Stimulated activated CD4-positive, alpha-beta T cell treated with anti-CD3 and anti-CD28 coated beads, Interleukin-15, amount 100 ng/mL, for 1 hour (primary cell): ENCODE measurements at places on chromosomes 3 and 15.

DNA sequence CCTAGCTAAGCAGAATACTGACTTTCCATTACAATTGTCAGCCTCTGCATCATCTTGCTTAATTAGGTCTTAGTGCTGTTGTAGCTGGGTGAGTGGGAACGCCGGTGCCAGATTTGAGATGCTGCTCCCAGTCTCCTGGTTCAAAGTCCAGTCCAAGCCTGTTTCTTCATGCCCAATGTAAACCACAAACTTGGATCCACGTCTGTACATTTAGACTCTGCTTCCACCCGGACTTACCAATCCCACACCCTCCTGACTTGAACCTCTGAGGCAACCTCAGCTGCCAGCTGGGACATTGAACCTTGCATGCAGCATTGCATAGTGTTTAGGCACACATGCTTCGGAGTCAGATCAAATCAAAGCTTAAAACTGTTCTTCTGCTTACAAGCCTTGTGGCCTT lies 43.0 kb downstream of the BCL2L10 start:
- DNase-seq, result no peak

- DNase-seq, result no peak
Observed at GRCh38 chr3:174295306-174296092, 563.6 kb upstream of the NAALADL2 start.

DNA sequence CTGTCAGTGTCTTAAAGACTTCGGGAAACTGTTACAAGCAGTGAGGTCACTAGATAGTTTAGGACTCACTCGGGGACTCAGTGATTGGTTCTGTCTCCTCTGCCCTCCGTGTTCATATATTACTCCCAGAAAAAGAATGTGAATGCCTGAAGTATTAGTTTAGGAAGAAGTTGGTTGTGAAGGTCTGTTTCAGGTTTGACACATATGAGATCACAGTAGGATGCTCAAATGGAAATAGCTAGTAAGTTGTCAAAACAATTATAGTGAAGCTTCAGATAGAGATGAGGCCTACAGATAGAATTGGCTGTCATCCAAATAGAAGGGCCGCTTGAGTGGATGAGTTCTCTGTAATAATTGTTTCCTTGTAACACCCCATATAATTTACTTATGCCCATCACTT lies 172.6 kb downstream of the PLCL2 start:
- DNase-seq, result no peak

GRCh38 chr3:99319961-99320360 lies 318.4 kb upstream of the COL8A1 start:
- DNase-seq, result no peak

DNA sequence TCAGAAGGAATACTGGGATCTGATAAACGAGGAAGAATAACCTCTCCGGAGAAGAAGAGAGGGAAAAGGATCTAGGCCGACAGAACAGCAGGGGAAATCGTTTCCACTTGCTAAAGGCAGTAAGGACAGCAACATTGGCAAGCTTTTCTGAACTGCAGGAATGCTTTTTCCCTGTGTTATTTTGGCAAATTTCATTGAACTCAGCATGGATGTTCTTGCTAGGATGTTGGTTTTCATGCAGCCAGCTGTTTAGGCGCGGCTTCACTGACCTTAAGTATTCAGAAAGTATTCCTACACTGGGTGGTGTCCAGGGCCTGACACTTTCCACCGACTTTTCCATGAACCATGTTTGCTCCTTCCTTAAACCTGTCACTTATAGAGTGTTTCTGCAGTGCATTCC lies 489.7 kb downstream of the CNTN3 start:
- no peak for DNase-seq

GRCh38 chr3:142904639-142905436 lies 16.0 kb upstream of the PCOLCE2 start:
- no peak for DNase-seq

DNA sequence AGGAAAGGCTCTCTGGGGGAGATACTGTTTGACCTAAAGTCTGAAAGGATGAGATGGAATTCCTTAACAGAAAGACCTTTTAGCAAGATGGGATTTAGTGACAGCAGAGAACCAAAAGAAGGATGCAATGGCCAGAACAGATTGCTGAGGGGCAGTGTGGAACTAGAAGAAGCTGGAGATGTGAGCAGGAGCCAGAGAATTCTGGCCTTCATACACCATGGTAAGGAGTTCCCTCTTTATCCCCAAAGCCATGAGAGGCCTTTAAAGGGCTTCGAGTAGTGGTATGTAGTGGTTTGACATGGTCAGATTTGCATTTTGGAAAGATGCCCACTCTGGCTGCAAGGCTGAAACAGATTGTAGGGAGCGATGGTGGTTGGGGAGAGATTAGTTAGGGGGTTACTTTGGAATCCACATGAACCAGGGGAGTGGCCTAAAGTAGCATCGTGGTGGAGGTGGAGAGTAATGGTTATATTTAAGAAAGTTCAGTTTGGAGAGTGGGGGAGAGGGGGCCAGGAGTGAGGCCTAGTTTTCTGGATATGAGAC lies 34.0 kb upstream of the NPHP3 start:
- DNase-seq, result no peak

- no peak for DNase-seq
Observed at GRCh38 chr3:154356009-154356408, 31.7 kb upstream of the DHX36 start.

- no peak for DNase-seq
Observed at GRCh38 chr3:136728473-136728872, 23.7 kb downstream of the STAG1 start.

DNA sequence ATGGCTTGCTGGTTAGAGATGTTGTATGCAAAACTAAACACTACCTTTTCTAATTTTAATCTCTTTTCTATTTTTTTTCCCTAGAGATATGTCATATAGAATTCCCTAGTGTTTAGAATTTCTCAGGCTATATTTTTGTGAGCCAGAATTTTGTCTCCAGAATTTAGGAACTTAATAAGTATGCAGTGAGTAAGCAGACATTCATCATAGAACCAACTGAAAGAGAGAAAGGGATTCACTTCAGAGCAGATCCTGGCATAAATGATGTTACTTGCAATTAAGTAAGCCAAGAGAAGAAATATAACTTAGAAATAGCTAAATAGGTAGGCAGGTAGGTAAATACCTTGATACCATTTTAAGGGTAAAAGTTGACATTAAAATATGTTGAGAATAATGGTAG lies 288.9 kb downstream of the ZNF385D start:
- DNase-seq, result no peak

- no peak for DNase-seq
Observed at GRCh38 chr3:156782921-156783320, 43.2 kb upstream of the LEKR1 start.

GRCh38 chr3:81643721-81644120 lies 117.7 kb downstream of the GBE1 start:
- DNase-seq, result no peak

- no peak for DNase-seq
Observed at GRCh38 chr15:73756390-73756789, 3.2 kb upstream of the INSYN1 start.

DNA sequence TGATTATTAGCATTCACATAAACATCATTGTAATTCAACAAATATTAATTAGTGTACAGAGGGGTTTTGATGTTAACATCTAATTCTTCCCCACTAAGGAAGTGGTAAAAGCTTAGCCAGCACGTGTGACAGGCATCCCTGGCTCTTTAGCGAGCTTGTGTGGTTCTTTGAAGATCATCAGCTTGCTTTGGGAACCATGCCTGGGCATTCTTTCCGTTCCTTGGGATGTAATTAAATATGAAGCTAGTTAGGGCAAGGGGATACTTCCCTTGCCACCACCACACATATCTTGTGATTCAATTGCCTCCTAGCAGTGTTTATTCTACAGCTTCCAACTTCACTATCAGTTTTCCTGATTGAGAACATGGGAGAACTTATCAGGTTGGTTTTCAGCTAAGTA lies 246.5 kb downstream of the MYRIP start:
- no peak for DNase-seq

- no peak for DNase-seq
Observed at GRCh38 chr3:151309566-151309965, 7.1 kb downstream of the GPR87 start.

DNA sequence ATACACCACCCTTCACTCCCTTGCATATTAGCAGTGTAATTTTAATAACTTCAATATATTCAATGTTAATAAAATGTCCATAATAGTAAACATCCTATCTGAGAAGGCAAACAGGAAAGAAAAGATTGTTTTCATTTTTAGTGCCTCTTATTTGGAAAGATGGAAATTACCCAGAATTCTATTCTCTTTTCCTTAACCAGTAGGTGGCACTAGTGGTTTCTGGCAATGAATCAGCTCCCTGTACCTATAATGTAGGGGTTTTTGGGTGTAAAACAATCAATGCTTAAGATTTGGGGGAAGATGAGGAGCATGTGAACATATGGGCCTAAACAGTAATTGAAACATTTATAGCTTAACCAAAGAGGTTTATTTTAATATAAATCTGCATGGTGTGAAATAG lies 5.7 kb upstream of the SEMA6D start:
- DNase-seq, result no peak

DNA sequence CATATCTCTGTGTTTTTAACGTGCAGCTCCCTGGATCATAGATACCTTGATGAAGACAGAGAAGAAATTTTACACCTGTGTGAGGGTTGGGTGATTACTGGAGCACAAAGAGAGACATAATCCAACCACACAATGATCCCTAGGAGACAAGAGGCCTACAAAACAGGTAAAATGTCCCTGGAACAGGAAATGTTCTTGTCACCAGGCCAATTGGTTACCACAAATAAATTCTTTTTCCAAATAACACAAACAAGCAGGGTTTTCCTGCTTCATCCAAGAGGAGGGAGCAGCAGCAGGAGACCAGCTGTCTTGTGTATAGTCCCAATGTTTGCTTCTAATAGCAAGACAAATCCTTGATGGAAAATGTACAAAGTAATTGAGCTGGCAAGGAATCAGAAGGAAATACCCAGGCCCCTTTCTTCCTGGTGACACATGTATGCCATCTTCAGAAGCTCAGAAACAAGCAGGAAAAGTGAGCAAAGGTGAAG lies 1.4 kb downstream of the MGLL start:
- no peak for DNase-seq

- no peak for DNase-seq
Observed at GRCh38 chr3:101117980-101118379, 124.8 kb upstream of the ABI3BP start.

- no peak for DNase-seq
Observed at GRCh38 chr3:197463279-197463678, 92.5 kb downstream of the BDH1 start.

DNA sequence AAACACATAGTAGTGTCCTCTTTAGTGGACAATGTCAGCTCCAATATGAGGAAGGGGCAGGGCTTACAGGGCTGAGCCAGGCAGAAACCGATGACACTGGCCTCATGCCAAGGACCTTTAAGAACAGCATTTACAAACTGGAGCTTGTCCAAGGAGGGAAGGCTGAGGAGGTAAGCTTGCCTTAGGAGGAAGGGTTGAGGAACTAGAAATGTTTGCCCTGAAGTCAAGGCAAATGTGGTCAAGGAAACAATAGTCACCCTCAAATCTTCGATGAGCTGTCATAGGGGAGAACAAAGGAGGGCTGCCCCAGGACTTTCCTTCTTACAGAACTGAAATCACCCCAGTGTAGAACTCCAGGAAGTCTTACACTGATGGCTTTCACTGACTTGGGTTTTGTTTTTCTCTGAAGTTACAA lies 136.4 kb downstream of the LIPC start:
- DNase-seq, result no peak

DNA sequence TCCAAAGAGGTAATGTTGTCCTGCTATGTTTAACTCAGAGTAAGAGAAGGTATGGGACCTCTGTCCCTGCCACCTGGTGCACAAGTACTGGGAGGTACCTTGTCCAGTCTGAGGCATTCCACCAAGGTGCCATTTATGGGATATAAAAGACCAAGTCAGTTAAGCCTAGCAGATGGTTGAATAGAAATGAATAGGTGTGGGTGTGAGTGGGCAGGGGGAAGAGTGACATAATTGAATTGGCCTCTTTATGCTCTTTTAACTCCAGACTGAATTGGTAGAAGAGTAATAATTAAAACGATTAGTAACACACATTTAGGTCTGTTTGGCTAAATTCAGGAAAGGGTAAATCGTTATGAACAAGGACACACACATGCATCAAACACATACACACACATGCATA lies 562 bp downstream of the ADGRG7 start:
- no peak for DNase-seq

- DNase-seq, result no peak
Observed at GRCh38 chr3:87491843-87492242, 215.5 kb upstream of the POU1F1 start.

GRCh38 chr15:101447561-101448071 lies 41.9 kb downstream of the PCSK6 start:
- no peak for DNase-seq

DNA sequence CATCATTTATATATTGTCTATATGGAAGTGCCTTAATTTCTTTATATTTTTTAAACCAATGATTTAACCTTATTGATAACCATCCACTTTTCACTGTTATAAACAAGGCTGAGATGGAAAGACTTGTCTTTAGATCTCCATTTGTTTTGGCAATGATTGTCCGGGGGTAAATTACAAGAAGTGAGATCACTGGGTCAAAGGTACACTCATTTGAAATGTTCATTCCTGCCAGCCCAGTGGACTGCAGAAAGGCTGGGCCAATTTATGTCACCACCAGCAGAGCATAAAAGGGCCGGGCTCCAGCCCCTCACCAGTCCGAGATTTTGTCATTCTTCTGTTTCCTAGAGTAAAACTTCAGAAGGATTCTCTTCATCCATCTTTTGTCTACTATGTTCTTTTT lies 93.6 kb upstream of the NEO1 start:
- DNase-seq, result no peak

GRCh38 chr3:18301781-18302180 lies 123.4 kb downstream of the SATB1 start:
- no peak for DNase-seq

GRCh38 chr3:129936757-129937156 lies 37.8 kb upstream of the TRH start:
- no peak for DNase-seq
